ENCODE measurements at places on chromosomes 6 and 20.

- DNase-seq: no peak
Observed at GRCh38 chr6:39080246-39080875, 31.8 kb downstream of the GLP1R start.

DNA sequence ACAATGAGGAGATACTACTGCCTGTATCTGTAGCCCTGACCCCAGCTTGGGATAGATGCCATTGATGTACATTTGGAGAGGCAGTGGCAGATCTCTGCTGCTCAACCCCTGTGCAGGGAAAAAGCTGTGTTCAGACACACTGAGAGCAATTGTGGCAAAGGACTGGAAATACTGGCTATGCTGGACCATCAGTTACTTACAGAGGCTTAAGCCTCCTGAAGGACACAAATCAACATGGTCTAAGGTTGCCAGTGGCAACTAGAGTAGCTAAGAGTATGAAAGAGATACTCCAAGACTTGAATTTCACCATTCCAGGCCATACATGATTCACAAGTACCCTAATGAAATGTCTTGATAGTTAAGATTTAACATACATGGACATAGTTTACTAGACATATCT, 32.4 kb upstream of the ENPP4 start:
- no peak for DNase-seq

- DNase-seq: no peak
Observed at GRCh38 chr6:15044146-15044882, 201.6 kb upstream of the JARID2 start.

DNA sequence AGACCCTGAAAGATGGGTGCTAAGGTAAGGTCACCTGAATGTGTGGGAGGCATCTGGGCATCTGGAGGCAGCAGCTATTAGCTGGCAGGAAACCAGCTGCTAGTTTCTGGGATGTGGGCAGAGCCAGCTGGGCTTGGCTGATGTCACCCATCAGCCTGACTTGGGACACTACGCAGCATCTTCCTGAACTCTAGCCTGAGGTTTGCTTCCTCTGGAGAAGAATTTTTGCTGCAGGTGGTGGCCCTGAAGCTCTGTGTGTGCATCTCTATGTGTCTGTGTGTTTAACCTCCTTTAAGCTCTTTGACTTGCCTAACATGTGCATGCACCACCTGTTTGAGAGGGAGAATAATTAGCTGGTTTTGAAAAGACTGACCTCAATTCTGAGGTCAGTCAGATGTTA, 465.1 kb upstream of the CHD6 start:
- DNase-seq: no peak

DNA sequence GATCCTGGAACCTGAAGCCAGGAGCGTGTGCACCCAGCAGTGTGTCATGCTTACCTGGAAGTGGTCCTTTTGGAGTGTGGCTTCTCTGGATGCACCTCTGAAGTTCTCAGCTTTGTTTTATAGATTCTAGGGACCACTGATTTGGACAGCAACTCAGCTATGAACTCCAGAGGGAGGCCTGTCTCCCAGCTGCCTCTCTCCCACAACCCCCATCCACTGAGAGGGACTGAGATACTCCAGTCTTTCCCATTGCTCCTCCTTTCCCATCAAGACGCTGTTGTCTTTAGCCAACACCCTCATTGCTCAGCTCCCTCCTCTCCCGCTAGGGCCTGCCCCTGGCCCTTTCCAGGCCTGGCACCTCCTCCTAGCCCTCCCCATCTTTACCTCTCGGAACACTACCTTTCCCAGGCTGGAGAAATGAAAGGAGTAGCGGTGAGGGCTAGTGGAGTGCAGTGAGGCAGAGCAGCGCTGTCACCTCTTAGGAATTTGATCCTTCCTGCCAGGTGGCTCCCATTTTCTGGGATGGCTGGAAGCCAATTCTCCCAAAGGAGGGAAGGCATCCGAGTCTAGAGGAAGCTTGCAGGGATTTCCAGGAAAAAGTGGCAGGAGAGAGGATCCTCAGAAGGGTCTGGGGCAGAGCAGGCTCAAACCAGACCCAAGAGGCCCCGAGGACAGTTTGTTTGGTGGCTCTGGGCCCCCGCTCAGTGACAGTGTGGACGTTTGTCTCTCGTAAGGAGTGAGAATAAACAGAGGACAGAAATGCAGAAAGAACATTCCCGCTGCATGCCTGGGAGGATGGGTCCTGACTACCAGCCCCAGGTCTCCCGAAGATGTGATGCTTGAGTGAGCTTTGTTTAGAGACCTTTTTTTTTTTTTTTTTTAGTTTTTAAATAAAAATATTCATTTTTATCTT, at the start of gene LRRN4:
LRRN4 (minus strand) TSS at position 285 of the 913 bp plus-strand sequence. CDS start 1,261 bp downstream, outside the sequence.
- no peak for DNase-seq

Measured in astrocyte of the cerebellum (primary cell).